Spinal cord (tissue), 10 donors: ENCODE measurements at places on chromosomes 1 and 21. TPM values are rescaled to one million over a fixed set of nuclear protein-coding genes. Genes with fewer than 3 reads are reported as not detected.
A peak's percentile ranks its signal among the peaks of the same experiment; 100 is the strongest.

PHGDH gene
- polyA plus RNA-seq: 191 TPM

DNA sequence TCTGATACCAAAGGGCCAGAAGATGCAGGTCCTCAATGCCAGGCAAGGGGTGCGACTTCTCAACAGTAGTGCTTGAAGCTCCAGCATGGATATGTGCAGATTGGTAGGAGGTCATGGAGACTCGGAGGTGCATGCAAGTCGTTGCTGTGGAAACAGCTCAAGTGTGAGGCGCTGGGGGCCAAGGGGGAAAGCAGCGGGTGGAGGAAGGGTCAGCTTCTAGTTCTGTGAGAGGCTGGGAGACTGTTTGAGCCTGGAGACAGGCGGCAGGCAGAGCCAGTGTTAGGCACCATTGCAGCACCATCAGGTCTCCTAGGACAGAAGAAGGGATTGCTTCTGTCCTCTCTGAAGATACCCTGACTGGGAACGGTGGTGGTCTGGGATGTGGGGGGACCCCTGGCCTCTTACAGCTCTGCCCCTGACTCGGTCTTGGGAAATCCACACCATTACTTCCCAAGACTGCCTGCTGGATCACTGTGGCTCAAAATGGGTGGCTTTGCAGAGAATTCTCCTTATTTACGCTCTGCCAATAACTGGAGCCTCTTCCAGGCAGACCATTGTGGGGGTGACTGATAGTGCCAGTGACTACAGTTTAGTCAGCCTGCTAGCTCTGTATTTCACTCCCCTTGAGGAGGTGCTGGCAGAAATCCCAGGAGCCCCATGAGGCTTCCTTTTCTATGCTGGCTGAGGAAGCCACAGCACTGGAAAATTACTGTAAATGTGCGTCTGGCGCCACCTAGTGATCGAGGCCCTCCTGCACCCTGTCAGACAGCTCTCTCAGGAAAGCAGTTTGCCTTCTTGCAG lies 46.3 kb upstream of the VANGL1 start:
- no peaks in the 10 kb centered on the region for H3K27me3 ChIP-seq
- H3K27ac ChIP-seq: peak overlapping the region; percentile 29
- peak; percentile 94 for DNase-seq
- H3K4me3 ChIP-seq: no peak overlapping the region

GRCh38 chr21:30153697-30154340 lies 12.8 kb downstream of the CLDN17 start:
- H3K4me1 ChIP-seq: no peaks in the 10 kb centered on the region
- no peak overlapping the region for H3K27ac ChIP-seq
- no peaks in the 10 kb centered on the region for H3K36me3 ChIP-seq
- no peak for DNase-seq

DNA sequence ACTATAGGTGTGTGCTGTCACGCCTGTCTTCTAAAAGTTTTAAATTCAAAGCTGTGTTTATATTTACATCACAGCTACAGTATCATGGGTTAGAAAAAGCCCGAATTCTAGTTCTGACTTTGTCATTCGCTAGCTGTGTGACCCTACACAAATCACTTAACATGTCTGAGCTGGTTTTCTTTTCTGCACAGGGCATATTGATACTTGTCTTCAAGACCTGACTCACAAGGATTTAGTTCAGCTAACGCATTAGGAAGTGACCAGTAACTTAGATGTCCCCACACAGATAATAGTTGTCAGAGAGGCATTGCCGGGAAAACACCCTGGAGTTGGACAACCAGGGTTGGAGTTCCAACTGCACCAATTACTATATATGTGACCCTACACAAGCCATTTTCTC lies 25.9 kb downstream of the GIPC2 start:
- no peak overlapping the region for H3K4me3 ChIP-seq
- no peaks in the 10 kb centered on the region for H3K36me3 ChIP-seq
- no peak overlapping the region for H3K27ac ChIP-seq
- H3K27me3 ChIP-seq: no peaks in the 10 kb centered on the region

DNA sequence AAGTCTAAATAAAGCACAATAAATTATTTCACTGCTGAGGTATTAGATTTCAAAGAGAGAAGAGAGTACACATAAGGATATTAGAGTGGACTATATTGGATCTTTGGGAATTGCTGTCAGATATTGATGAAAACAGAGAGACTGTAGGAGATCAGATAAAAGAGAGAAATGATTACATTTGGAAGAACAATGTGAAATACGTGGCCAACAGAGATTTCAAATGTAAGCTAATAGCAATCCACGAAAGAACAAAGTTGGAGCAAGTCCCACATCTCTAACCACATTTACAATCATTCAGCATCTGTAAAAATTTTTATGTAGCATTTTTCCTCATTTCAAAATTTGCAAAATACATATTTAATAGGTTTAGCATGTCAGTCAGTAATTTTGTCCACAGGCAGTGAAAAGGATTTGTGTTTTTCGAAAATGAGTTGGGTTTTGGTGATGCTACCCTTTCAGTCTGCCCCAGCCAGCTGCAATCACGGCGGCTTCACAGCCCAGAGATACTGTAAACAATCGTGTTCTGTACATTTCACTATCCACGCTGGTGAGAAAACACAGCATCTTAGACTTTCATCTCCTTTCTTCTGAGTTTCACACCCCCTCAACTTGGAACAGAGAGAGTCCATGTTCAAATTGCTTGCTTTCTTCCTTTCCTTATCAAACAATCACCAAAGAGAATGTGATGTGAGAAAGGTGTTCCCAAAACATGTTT lies 209.1 kb upstream of the LYPLAL1 start:
- H3K36me3 ChIP-seq: no peaks in the 10 kb centered on the region
- H3K27me3 ChIP-seq: no peaks in the 10 kb centered on the region
- H3K27ac ChIP-seq: no peak overlapping the region
- no peak for DNase-seq

DNA sequence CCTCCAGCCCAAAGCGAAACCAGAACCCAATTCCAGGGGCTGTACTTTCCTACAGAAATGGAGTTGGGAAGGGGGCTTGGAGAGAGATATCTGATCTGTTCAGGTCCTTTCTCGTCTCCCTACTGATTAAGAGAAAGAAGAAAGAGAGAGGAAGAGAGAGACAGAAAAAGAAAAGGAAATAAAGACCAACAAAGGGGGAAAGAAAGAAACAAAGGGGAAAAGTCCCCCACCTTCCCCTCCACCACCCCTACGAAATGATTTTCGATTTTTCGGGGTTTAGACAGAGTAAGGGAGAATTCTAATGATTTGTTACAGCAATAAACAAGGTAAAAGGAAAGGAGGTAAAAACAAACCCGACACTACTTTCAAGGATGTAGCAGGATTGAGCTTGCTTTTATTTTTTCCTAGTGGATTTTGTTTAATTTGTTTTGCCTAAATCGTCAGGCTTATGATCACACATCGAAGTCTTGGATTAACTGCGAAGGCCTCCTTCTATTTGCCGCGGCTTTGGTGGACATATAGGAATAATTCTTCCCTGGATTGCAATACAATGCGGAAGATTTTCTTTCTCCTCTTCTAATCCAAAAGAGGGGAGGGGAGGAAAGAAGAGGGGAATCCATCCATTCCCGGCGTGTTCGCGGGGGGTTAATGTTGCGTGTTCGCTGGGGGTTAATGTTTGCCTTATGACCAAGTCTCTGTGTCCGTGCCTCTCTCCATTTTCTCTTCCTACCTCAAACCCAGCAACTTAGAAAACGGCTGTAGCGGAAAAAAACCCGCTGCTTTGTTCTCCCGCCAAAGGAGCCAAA lies 1.9 kb downstream of the TAL1 start:
- peaks cover 97% of the 10 kb centered on the region for H3K27me3 ChIP-seq
- peak overlapping the region; percentile 26 for H3K4me3 ChIP-seq
- peaks cover 37% of the 10 kb centered on the region for H3K4me1 ChIP-seq
- peak overlapping the region; percentile 51 for H3K27ac ChIP-seq

DNA sequence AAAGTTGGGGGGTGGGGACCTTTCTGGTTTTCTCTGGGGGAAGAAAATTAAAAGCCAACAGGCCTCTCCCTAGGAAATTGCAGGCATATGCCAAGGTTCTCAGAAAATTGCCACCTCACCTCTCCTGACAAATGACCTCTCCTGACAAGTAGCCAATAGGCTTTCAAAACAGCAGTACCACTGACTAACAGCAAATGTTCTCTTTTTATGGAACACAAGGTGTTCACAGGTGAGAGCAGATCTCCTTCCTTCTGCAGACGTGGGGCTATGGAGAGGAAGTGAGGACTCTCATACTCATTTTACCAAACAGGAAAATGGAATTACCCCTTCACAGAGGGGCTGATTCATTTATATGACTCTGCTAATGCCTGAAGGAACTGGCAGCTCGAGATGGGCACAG lies 32.7 kb upstream of the SUCO start:
- H3K36me3 ChIP-seq: no peaks in the 10 kb centered on the region
- peaks cover 4% of the 10 kb centered on the region for H3K4me1 ChIP-seq
- H3K27me3 ChIP-seq: no peaks in the 10 kb centered on the region
- H3K27ac ChIP-seq: no peak overlapping the region

GRCh38 chr1:68144856-68145255 lies 87.5 kb downstream of the WLS start:
- no peak overlapping the region for H3K4me3 ChIP-seq
- H3K27ac ChIP-seq: no peak overlapping the region
- H3K36me3 ChIP-seq: peaks cover under 1% of the 10 kb centered on the region
- DNase-seq: peak; percentile 46

DNA sequence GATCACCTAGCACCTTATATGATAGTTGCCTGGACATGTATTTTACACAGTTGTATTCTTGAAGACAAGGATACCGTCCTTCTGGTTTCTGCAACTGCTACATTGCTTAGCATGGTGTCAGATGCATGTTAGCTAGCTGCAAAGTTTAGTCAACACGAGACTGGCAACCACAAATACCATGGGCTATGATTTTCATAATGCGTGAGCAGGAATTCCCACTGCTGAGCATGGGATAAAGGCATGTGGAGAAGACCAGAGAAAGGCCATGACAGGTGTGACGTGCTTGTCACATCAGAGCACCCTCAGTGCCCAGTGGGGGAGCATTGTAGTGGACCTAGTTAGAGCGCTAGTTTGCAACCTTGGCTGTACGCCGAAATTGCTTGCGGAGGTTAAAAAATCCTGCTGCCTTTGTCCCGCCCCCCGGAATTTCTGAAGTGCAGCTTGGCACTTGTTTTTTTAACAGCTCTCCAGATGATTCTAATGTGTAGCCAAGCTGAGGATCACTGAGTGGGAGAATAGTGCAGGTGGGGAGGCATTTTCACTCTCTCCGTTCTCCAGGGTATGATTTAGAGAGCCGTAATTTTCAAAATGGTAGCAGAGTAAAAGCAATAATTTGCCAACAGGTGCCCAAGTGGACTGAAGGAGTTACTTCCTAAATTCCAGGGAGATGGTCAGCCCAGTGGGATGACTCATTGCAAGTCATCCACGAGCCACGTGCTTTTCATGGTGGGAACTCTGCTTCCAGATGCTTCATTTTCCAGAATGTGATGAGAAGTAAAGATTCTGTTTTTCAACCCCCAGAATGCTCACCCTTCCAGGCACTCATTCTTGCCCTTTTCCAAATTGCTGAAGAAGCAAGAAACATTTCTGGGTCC lies 81.0 kb downstream of the CNIH3 start:
- no peak for DNase-seq
- no peak overlapping the region for H3K4me3 ChIP-seq
- H3K36me3 ChIP-seq: no peaks in the 10 kb centered on the region
- no peaks in the 10 kb centered on the region for H3K27me3 ChIP-seq
- no peaks in the 10 kb centered on the region for H3K4me1 ChIP-seq

DNA sequence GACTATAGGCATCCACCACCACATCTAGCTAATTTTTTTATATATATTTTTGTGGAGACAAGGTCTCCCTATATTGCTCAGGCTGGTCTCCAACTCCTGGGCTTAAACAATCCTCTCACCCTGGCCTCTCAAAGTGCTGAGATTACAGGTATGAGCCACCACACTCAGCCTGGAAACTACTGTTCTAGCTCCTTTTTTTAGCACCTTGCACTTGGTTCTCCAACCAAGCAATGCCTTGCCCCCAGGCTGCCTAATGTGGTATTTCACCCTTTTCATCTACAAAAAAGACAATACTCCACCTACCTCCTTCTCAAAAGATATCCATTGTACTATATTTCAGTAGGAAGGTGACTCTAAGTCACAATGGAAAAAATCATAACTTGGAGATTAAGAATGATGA lies 6.7 kb downstream of the ARNT start:
- no peak overlapping the region for H3K27ac ChIP-seq
- DNase-seq: no peak
- no peak overlapping the region for H3K4me3 ChIP-seq
- H3K36me3 ChIP-seq: peaks cover 17% of the 10 kb centered on the region

DNA sequence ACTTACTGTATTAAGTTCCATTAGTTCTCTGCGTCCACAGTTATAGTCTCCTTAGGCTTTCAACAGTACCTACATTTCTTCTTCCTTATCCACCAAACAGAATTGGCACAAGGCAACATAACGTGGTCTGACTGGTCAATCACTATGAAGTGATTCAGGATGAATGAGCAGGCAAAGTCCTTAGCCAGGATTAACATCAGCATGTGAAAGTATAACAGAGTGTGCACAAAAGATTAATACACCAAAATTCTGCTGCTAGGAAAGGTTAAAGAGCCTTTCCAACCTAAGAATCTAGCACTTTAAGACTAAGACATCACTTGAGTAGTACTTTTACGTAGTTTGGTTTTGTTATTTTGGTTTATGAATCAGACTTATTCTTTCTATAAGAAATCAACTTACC lies 15.8 kb downstream of the DEPDC1 start:
- DNase-seq: no peak
- H3K36me3 ChIP-seq: no peaks in the 10 kb centered on the region
- no peaks in the 10 kb centered on the region for H3K27me3 ChIP-seq
- H3K27ac ChIP-seq: no peak overlapping the region

DNA sequence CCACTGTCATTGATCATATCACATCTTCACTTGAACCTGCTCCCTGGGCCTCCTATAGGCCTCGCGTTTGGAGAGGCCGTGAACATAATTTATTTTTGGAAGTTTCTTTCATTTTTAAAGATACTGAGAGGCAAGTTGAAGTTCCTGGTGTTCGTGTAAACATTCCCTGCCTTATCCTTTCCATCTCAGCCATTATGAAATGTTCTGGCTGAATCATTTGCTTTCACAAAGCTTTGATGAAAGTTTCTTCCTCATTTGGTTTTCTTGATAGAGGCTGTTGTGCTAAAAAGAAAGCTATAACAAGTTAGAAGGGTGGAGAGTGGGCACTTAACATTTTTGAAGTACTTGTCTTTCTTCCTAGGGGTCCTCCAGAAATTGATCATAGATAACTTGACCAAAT lies 15.5 kb downstream of the CAMTA1 start:
- no peaks in the 10 kb centered on the region for H3K36me3 ChIP-seq
- no peak overlapping the region for H3K4me3 ChIP-seq
- peaks cover 8% of the 10 kb centered on the region for H3K4me1 ChIP-seq

- H3K27ac ChIP-seq: no peak overlapping the region
- H3K4me1 ChIP-seq: no peaks in the 10 kb centered on the region
- H3K36me3 ChIP-seq: peaks cover 42% of the 10 kb centered on the region
- H3K4me3 ChIP-seq: no peak overlapping the region
These were observed 13.8 kb downstream of the EIF4G3 start for GRCh38 chr1:21162740-21163464.
